ENCODE measurements at places on chromosomes 13 and 19.
A peak's percentile ranks its signal among the peaks of the same experiment; 100 is the strongest.

DNA sequence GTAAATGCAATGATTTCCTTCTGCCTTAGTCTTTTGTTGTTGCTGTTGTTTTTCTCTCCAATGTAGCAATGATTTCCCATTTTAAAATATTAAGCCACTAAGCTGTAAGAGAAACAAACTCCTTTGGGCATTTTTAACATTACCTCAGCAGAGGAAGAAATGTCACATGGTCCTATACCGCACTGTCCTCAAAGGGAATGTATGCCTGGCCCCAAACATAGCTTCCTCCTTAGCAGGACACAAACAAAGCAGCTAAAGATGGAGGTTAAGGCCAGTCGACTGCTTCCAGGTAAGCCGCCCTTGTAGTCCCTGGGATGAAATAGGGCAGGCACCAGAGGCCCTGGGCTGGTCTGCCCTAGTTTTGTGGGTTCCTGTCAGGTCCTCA lies 249.0 kb downstream of the TSHZ3 start:
- DNase-seq, result no peak

DNA sequence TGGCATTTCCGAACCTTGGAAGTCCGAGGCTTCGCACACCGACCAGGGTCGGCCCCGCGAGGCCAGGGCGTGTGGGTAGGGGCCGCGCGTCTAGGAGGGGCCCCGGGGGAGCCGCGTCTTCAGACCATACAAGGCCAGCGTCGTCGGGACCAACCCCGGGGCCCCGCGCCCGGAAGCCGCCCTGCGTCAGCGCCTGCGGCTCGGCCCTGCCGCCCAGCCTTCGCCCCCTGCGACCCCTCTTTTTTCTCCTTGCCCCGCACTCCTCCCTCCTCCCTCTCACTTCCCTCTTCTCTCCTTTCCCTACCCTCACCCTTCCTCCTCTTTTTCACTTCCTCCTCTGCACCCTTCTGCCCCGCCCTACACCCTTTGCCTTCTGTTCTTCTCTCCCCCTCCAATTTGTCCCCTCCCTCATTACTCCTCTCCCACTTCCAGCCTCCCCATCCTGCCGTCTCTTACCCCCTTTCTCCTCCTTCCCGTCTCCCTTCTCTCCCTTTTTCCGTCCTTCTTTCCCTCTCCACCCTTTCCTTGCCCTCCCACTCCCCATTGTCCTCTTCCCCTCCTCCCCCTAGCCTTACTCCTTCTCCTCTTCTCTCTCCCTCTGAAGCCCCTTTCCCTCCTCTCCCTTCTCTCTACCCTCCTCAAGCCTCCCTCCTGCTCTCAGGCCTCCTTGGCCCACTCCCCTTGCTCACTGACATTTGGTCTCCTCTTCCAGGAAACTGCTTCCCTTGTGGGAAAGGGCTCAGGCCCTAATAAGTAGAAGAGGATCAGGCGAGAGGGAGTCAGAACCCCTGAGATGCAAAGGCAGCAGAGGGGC lies 2.2 kb upstream of the PLEKHG2 start:
- DNase-seq, result peak; percentile 31

GRCh38 chr19:41366089-41366488 lies 2.1 kb upstream of the B9D2 start:
- no peak for DNase-seq

DNA sequence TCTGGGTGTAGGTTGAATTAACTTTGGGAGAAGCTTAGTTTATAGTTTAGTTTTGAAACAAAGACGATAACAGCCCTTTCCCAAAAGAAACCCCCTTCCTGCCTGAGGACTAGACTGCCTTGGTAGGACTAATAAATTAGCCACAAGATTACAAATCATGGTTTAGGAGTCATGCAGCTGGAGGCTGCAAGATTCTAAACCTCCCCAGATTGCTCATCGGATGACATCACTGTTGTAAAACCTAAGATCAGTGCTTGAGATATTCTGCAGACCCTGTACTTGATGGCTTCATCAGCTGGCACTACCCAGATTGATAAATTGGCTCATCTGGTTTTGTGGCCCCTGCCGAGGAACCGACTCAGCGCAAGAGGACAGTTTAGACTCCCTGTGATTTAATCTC lies 35.9 kb upstream of the MPHOSPH8 start:
- DNase-seq, result peak; percentile 57

- no peak for DNase-seq
Measured at GRCh38 chr13:47136504-47136941, 239.7 kb upstream of the HTR2A start.

DNA sequence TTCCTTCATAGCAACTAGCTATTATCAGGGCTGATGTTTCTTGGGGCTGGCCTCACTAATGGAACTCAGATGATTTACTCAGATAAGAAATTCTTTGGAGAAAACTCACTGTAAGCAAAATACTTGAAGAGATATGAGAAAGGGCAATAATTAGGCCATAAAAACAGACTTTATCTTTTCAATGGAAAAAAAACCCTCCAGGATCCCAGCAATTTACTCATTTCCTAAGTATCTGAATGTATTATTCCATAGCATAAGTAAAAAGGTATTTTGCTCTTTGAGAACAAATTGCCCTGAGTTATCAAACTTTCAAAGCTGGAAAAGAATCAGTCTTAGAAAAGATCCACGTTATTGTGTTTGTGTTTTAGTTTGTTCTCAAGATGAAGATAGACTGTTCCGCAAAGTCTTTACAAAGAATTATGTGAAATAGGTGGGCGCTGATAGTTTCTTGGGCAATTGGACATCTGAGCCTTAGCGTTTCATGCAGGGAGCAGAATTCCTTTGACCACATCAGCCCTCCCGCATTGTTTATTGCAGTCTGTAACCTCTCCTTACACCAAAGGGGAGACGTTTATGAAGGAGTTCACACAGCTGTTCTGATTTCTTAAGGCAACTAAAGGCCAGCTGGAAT lies 29.1 kb upstream of the CSNK1A1L start:
- no peak for DNase-seq

- no peak for DNase-seq
Measured at GRCh38 chr13:59747529-59747928, 416.2 kb downstream of the DIAPH3 start.

DNA sequence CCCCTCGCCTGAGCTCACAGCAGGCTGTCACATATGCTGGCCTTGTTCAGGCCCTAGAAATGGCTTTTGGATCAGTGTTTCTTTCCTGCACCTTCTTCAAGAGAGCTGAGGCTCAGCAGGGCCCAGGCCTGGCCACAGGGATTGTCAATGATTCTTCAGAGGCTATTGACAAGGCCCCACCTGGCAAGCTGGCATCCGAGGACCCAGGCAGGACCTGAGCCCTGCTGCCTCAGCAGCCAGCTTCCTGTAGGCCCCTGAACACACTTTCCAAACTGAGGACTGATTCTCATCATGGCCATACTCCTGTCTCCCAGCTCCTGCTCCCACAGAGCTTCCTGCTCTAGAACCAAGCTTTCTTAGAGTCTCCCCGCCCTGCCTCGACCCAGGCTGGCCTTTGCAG lies 136.8 kb downstream of the UQCRFS1 start:
- DNase-seq, result no peak

DNA sequence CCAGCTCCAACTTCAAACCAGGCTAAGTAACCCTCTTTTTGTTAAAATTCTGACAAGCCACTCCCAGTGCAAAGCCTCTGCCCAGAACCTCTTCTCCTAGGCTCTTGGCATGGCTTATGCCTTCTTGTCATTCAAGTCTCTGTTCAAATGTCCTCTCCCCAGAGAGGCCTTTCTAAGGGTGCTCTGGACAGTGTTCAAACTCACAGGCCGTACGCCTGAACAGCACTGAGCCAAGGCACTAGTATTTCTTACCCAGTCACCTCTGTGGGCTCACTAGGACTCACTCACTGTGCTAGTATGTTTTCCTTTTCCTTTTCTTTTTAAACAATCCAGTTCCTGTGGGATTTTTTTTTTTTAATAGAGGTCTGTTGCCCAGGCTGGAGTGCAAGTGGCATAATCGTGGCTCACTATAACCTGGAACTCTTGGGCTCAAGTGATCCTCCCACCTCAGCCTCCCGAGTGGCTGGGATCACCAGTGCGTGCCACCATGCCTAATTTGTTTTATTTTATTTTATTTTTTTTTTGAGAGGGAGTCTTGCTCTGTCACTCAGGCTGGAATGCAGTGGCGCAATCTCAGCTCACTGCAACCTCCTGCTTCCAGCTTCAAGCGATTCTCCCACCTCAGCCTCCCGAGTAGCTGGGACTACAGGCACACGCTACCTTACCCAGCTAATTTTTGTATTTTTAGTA lies 2.3 kb upstream of the ASF1B start:
- no peak for DNase-seq

DNA sequence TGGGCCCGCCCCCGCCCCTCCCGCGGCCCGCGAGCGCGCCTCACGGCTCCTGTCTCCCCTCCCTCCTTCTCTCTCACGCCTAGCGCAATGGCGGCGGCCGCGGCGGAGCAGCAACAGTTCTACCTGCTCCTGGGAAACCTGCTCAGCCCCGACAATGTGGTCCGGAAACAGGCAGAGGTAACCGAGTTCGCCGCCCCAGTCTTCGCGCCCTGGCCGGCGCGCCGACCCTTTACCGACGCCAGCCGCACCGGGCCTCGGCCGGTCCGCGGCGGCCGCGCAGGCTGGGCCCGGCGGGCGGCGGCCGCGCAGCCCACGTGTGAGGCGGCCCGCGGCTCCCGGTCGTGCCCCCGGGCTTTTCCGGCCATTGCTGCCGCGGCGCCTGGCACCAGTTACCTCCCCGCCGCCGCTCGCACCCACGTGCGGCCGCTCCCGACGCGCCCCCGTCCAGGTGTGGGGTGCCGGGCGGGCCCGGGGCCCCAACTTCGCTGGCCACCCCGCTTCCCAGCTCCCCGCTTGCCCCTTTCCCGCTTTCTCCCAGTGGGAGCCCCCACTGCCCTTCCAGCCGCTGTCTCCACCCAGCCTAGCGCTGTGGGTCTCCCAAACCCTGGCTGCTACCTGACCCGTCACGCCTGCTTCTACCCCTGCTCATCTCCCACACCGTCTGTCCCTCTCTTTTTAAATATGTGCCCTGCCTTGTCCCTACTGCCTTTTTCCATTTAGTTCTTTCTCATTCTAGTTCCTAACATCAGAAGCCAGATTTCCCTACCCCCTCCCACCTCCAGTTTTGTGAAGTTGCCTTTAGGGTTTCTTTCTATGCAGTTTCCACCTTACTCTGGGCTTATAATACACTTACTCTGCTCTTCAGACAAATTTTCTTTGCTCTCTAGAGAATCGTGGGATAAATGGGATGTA lies 23.4 kb downstream of the IPO5 start:
- no peak for DNase-seq

- DNase-seq, result no peak
Measured at GRCh38 chr13:46554951-46555350, 2.0 kb downstream of the LRCH1 start.

GRCh38 chr19:28318469-28319179 lies 894.3 kb downstream of the UQCRFS1 start:
- no peak for DNase-seq

GRCh38 chr13:100508455-100508854 lies 80.1 kb downstream of the GGACT start:
- DNase-seq, result no peak

DNA sequence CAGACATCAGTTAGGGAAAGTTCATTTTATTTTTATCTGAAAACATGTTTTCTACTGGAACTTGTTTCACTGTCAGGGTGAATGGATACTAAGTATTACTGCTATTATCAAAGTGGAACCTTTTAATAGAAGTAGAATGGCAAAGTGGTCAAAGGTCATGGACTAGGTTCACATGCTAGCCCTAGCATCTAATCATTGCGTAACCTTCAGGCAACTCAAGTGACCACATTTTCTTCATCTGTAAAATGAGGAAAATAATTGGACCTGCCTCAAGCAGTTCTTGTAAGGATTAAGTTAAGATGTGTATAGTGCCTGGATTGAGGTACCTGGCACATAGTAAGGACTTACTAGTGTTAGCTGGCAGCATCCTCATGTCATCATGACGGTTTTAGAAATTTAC lies 5.0 kb downstream of the ZFP28 start:
- DNase-seq, result no peak

- DNase-seq, result no peak
Measured at GRCh38 chr13:110664673-110665072, 41.2 kb downstream of the CARS2 start.

DNA sequence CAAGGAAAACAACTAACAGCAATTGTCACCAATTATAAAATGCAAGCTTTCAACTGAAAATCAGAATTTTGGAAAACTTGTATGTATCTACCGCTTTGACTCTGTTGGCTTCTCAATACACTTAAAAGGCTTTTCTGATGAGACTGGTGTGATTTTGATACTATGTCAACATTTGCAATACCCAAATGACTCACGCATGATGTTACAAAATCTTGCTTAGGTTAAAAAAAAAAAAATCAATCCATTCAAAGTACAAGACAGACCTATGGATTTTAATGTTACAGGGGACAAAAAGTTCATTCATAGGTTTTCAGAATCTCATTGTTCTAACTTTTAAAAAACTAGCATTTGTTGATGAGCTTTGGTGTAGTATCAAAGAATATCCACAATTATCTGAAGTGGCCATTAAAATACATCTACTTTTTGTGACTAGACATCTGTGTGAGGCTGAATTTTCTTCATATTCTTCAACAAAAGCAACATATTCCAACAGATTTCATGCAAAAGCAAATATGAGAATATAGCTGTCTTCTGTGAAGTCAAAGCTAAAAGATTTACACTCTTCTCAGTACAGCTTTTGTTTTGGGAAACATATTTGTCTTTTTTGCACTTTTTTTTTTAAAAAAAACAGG lies 10.7 kb downstream of the ELF1 start:
- no peak for DNase-seq

- no peak for DNase-seq
Measured at GRCh38 chr13:31930490-31930889, 101.1 kb upstream of the FRY start.

GRCh38 chr19:55491546-55492360 lies 3.5 kb downstream of the SSC5D start:
- DNase-seq, result no peak

- DNase-seq, result no peak
Measured at GRCh38 chr19:3771906-3772455, at the start of gene RAX2. Gene RAX2 (minus strand): TSS chr19:3772228. CDS start chr19:3771742, 486 bp downstream.

DNA sequence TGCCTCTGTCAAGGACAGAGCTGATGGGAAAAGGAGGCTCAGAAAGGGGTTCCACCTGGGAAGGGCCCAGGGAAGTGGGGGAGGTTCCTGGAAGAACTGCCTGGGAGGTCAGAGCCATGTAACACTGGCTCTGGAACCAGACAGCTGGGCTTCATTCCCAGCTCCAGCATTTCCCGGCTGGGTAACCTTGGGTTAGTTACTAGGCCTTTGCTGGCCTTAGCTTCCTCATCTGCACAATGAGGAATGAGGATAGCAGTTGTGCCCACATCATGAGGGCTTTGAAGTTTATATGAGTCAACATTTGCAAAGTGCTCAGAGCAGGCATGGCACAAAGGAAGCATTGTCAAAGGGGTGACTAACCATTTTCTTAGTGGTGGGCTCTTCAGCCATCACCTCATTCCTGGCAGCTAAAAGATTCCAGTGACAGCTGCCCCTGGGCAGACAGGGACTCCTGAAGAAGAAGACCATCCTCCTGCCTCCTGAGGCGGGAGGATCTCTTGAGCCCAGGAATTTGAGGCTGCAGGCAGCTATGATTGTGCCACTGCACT lies 1.7 kb upstream of the DNAJB1 start:
- peak; percentile 42 for DNase-seq

- no peak for DNase-seq
Measured at GRCh38 chr13:109790086-109790485, 3.7 kb upstream of the IRS2 start.

All from T1000 (cell line).